ENCODE measurements at places on chromosomes 11 and 22. TPM values are rescaled to one million over a fixed set of nuclear protein-coding genes. Genes with fewer than 3 reads are reported as not detected.

- no peaks in the 10 kb centered on the region for H3K27me3 ChIP-seq
- no peaks in the 10 kb centered on the region for H3K36me3 ChIP-seq
- peak; percentile 67 for DNase-seq
- H3K4me1 ChIP-seq, result peaks cover 26% of the 10 kb centered on the region
Observed at GRCh38 chr11:111565114-111565720, 24.7 kb downstream of the LAYN start.

The KRTAP5-6 gene
- not detected for total RNA-seq

- H3K27me3 ChIP-seq, result no peaks in the 10 kb centered on the region
- no peak overlapping the region for H3K4me3 ChIP-seq
- peaks cover 18% of the 10 kb centered on the region for H3K36me3 ChIP-seq
- H3K4me1 ChIP-seq, result no peaks in the 10 kb centered on the region
Observed at GRCh38 chr22:17138513-17138912, 17.4 kb upstream of the TMEM121B start.

DNA sequence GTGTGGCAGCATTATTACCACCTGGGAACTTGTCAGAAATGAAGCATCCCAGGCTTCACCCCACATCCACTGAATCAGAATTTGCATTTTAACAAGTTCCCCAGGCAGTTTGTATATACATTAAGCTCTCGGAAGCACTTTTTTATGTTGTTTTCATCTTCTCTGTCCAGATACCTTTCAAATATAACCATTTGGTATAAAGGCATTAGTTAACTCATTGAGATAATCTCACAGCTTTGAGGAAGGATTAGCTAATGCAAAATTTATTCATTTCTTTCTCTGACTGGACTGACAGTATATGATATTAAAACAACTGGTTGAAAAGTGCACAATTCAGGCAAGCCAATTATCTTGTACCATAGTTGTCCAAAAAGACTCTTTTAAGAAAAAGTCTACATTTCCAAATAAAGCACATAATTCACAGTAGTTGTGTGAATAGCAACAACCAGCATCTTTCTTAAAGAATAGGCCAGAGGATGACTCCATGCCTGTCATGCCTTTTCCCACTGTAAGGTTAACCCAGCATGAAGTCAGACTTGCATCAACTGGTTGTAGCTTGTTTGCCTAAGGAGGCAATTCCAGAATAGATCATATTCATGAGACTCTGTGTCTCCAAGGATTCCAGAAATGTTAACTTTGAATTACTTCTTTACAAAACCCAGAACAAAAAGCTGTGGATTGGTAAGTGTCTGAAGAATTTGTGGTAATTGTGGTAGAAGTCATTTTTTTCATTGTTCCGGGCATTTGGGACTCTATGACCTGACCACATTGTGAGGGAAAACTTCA lies 254.3 kb upstream of the SESN3 start:
- H3K36me3 ChIP-seq, result no peaks in the 10 kb centered on the region
- no peaks in the 10 kb centered on the region for H3K4me1 ChIP-seq
- H3K27me3 ChIP-seq, result peaks cover 16% of the 10 kb centered on the region
- H3K4me3 ChIP-seq, result no peak overlapping the region
- H3K27ac ChIP-seq, result no peak overlapping the region

The TAGLN gene
- 4.6 TPM for total RNA-seq

DNA sequence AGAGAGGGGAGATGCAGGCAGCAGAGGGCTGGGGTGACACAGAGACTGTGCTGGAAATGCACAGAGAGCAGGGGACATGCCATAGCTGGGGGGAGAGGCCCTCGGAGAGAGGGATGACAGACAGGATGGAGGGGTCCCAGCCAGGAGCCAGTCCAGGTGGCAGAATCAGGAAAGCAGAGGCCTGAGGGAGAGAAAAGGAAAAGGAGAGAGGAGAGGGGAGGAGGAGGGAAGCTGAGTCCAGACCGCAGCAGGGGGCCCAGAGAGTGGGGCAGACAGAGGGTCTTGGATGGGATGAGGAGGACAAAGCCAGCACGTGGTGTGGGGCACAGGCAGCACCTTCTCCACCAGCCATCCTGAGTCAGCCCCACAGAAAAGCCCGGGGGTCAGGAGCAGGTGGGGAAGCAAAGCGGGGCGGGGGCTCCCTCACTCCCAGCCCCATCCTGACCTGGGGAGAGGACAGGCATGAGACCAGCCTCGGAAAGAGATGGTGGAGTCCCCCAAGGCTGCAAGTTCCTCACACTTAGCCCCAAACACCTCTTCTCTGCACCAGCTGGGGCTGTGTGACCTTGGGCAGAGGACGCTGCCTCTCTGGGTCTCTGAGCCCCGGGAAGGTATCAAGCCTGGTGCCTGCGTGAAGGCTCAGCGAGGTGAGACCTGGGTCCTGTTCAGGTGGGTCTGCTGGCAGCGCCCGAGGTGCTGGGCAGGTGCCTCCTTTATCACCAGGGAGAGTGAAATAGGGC lies 48.0 kb downstream of the IGLL1 start:
- no peak overlapping the region for H3K27ac ChIP-seq
- peaks cover 15% of the 10 kb centered on the region for H3K27me3 ChIP-seq
- no peak overlapping the region for H3K4me3 ChIP-seq
- no peaks in the 10 kb centered on the region for H3K36me3 ChIP-seq
- DNase-seq, result no peak

DNA sequence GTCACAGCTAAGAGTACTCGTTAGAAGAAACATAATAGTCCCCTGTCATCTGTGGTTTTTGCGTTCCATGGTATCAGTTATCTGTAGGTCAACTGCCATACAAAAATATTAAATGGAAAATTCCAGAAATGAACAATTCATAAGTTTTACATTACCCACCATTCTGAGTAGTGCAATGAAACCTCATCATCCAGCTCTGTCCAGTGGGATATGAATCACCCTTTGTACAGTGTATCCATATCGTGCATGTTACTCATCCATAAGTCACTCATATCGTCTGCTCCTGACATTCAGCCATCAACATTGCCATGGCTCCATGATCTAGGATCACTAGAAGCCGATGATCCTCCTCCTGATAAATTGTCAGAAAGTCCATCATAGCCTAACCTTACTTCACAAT lies 174.9 kb upstream of the C11orf87 start:
- no peaks in the 10 kb centered on the region for H3K36me3 ChIP-seq
- no peak for DNase-seq
- H3K4me1 ChIP-seq, result no peaks in the 10 kb centered on the region
- H3K4me3 ChIP-seq, result no peak overlapping the region
- no peaks in the 10 kb centered on the region for H3K27me3 ChIP-seq

DNA sequence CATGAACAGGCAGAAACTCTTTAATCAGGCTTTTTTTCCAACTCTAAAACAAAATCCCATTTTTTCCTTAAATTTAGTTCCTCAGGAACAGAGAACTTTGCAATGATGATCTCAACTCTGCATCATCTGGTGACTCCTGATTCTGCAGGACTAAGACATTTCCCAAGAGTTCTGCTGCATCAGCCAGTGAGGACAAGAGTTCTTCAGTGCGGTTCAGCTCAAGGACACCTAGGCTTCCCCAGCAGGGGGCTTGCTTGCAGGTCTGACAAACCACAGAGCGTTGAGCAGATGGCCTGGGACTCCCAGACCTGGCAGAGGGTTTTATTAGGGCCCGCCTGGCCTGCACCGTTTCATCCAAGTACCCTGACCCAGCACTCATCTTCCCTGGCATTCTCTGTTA lies 6.4 kb downstream of the CDCA5 start:
- peaks cover 26% of the 10 kb centered on the region for H3K4me1 ChIP-seq
- DNase-seq, result no peak
- no peaks in the 10 kb centered on the region for H3K27me3 ChIP-seq

- no peaks in the 10 kb centered on the region for H3K27me3 ChIP-seq
- no peak overlapping the region for H3K4me3 ChIP-seq
- DNase-seq, result no peak
- peaks cover 7% of the 10 kb centered on the region for H3K36me3 ChIP-seq
- H3K27ac ChIP-seq, result no peak overlapping the region
Observed at GRCh38 chr11:128901653-128902514, 10.7 kb downstream of the KCNJ5 start.

The RASGRP2 gene
- total RNA-seq, result not detected

The IGLL1 gene
- not detected for total RNA-seq

GRCh38 chr22:47123006-47123826 lies 360.8 kb downstream of the TBC1D22A start:
- DNase-seq, result no peak
- H3K27me3 ChIP-seq, result no peaks in the 10 kb centered on the region
- H3K27ac ChIP-seq, result peak overlapping the region; percentile 51
- peaks cover 5% of the 10 kb centered on the region for H3K36me3 ChIP-seq
- H3K4me3 ChIP-seq, result no peak overlapping the region

The INSC gene
- not detected for total RNA-seq

GRCh38 chr22:39149915-39150847 lies 2.3 kb downstream of the CBX7 start:
- H3K4me1 ChIP-seq, result peaks cover 12% of the 10 kb centered on the region
- H3K4me3 ChIP-seq, result no peak overlapping the region

The OR4D5 gene
- not detected for total RNA-seq

DNA sequence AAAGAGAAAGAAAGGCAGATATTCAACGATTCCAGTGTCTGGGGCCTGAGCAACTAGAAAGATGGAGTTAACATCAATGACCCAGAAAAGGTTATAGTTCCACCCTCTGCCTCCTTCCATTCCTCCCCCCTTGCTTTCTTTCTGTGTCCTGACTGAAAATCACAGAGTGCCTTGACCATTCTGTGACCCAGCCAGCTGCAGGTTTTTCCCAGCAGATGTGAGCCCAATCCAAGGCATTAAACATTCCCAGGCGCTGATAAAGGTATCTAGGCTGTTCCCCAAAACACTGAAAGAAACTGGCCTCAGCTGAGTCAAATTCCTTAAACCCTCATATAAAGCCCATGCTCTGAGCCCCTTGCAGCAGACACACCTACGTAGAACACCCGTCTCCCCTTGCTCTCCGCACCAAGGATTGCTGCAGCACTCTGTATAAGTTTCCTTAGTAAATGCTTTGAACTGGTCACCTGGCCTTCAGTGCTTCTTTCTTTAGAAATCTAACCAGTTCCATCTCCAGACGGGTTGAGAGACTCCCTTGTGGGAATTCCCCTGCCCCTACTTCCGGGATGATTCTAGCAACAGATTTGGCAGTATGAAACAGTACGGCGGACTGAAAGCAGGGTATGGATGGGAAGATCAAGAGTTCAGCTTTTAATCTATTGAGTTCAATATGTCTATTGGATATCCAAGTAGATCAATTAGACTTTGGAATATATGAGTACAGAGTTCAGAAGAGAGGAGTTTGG lies 48.8 kb upstream of the ZC3H12C start:
- H3K27ac ChIP-seq, result no peak overlapping the region
- no peaks in the 10 kb centered on the region for H3K27me3 ChIP-seq
- no peaks in the 10 kb centered on the region for H3K36me3 ChIP-seq
- DNase-seq, result no peak

The OR56A1 gene
- not detected for total RNA-seq

The FOLH1 gene
- 0.81 TPM for total RNA-seq

- H3K4me3 ChIP-seq, result no peak overlapping the region
- H3K4me1 ChIP-seq, result peaks cover 27% of the 10 kb centered on the region
- peaks cover 10% of the 10 kb centered on the region for H3K36me3 ChIP-seq
- DNase-seq, result no peak
- H3K27me3 ChIP-seq, result peaks cover 61% of the 10 kb centered on the region
Observed at GRCh38 chr22:44358709-44359440, 46.1 kb upstream of the SHISAL1 start.

The LRP4 gene
- total RNA-seq, result 0.80 TPM

The HTR3A gene
- total RNA-seq, result not detected

The GGTLC2 gene
- total RNA-seq, result not detected

GRCh38 chr11:43130616-43131015 lies 181.2 kb upstream of the API5 start:
- no peak for DNase-seq
- H3K36me3 ChIP-seq, result no peaks in the 10 kb centered on the region
- no peak overlapping the region for H3K27ac ChIP-seq
- H3K4me1 ChIP-seq, result no peaks in the 10 kb centered on the region
- peaks cover 7% of the 10 kb centered on the region for H3K27me3 ChIP-seq
- H3K4me3 ChIP-seq, result no peak overlapping the region

The ROBO4 gene
- total RNA-seq, result not detected

- H3K36me3 ChIP-seq, result peaks cover 4% of the 10 kb centered on the region
- no peaks in the 10 kb centered on the region for H3K27me3 ChIP-seq
- no peak for DNase-seq
- H3K4me3 ChIP-seq, result no peak overlapping the region
Observed at GRCh38 chr22:34623580-34623979, 442.4 kb upstream of the ISX start.

The MYOD1 gene
- not detected for total RNA-seq

GRCh38 chr22:33272871-33273270 lies 214.7 kb upstream of the SYN3 start:
- no peaks in the 10 kb centered on the region for H3K4me1 ChIP-seq
- no peak overlapping the region for H3K4me3 ChIP-seq
- H3K27me3 ChIP-seq, result no peaks in the 10 kb centered on the region
- H3K36me3 ChIP-seq, result no peaks in the 10 kb centered on the region
- H3K27ac ChIP-seq, result no peak overlapping the region

DNA sequence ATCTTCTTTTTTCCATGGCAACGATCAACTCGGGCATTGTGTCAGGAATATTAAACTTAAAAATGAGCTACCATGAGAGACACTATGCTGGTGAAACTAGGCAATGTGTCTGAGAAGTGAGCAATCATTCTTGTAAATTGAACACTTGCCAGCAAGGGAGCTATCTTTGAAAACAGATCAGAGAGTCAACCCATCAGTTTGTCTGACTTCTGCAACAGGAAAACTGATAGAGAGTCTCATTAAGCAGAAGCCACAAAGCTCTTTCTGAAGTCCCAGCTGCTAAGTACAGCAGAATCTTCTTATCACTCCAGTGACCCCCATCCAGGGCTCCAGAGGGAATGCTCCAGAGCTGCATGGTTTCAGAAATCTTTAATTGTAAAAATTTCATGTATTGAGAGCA lies 114.7 kb downstream of the MSANTD4 start:
- no peak overlapping the region for H3K4me3 ChIP-seq
- DNase-seq, result no peak
- no peaks in the 10 kb centered on the region for H3K27me3 ChIP-seq
- H3K27ac ChIP-seq, result no peak overlapping the region
- no peaks in the 10 kb centered on the region for H3K4me1 ChIP-seq

DNA sequence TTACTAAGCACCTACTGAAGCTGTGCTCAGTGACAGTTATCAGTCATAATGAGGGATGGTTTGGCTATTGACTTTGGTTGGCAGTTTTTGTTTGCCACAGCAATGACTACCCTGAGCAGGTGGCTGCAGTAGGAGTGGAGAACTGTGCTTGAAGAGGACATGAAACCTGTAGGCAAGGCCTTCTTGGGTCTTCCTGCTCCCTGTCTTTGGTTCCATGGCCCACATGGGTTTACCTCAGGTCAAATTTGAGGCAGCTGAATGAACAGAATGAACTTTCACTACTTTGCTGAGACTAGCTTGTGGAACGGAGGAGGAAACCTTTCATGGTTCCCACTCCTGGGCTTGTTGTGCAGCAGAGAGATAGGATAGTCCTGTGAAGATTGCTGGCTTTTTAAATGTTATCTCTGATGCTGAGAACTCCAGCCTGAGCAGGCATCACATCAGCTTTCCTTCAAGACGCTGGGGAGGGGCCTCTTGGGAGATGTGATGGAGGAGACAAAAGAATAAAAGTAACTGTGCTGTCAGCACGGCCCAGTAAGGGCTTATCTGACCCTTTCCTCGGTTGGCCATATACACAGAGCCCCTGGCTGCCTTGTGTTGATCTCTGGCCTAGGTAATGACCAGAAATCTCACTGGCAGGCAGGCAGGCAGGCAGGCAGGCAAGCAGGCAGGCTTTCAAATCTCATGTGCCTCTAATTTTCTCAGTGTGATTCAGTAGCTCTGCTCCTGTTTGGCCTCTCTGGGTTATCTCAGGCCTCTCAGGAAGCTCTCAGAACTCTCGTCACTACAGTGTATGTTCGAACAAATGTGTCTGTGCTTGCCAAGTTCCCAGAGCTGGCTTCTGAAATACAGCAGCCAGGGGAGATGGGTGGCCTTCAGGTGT lies 12.0 kb downstream of the STIM1 start:
- no peaks in the 10 kb centered on the region for H3K27me3 ChIP-seq
- no peak for DNase-seq
- H3K4me1 ChIP-seq, result peaks cover 26% of the 10 kb centered on the region
- no peaks in the 10 kb centered on the region for H3K36me3 ChIP-seq
- no peak overlapping the region for H3K4me3 ChIP-seq

The GAL gene
- 1.2 TPM for total RNA-seq

Data from Calu3 (cell line).